ENCODE measurements at places on chromosomes 16 and 17. TPM values are rescaled to one million over a fixed set of nuclear protein-coding genes. Genes with fewer than 3 reads are reported as not detected.

Gene CCL1
- not detected for total RNA-seq

Gene HES7
- 3.6 TPM for total RNA-seq

Gene HBA2
- total RNA-seq = 0.38 TPM

Gene PRSS36
- total RNA-seq = 1.2 TPM

Gene PRAC2
- not detected for total RNA-seq

Gene CNTNAP4
- total RNA-seq = not detected

Gene TMEM235
- total RNA-seq = not detected

Gene HS3ST2
- total RNA-seq = not detected

Gene CLEC18B
- total RNA-seq = 0.46 TPM

Gene KRTAP4-9
- total RNA-seq = not detected

Gene DLX4
- 1.4 TPM for total RNA-seq

Gene CDH5
- total RNA-seq = 0.22 TPM

Gene USP32
- total RNA-seq = 32.6 TPM

Gene MAFG
- 25.8 TPM for total RNA-seq

Gene RCVRN
- total RNA-seq = not detected

Gene CCT6B
- 2.1 TPM for total RNA-seq

Gene USH1G
- 0.13 TPM for total RNA-seq

Gene SPATA22
- not detected for total RNA-seq

Gene HELZ
- 11.7 TPM for total RNA-seq

Gene KIF2B
- total RNA-seq = not detected

Gene SLC5A11
- 0.27 TPM for total RNA-seq

Gene FOXN1
- 0.02 TPM for total RNA-seq

Gene MLKL
- 50.1 TPM for total RNA-seq

Gene NGFR
- 0.85 TPM for total RNA-seq

Gene CEP295NL
- 0.38 TPM for total RNA-seq

Gene CLEC18C
- total RNA-seq = 0.13 TPM

Gene CSH1
- not detected for total RNA-seq

Gene OR3A2
- not detected for total RNA-seq

Gene SHCBP1
- total RNA-seq = 35.3 TPM

Gene C17orf107
- 0.26 TPM for total RNA-seq

Gene NATD1
- total RNA-seq = 3.2 TPM

Gene MYH8
- not detected for total RNA-seq

Gene LMF1
- 7.9 TPM for total RNA-seq

Gene SOST
- total RNA-seq = not detected

Gene PRR11
- 68.5 TPM for total RNA-seq

Gene TBC1D3
- not detected for total RNA-seq

Gene KRT24
- not detected for total RNA-seq

Gene TMEM92
- total RNA-seq = 14.9 TPM

Gene PDILT
- not detected for total RNA-seq

Gene FBXW10
- 1.4 TPM for total RNA-seq

Gene AMZ2
- 131 TPM for total RNA-seq

Gene RNF43
- 0.34 TPM for total RNA-seq

Gene SLC5A10
- 0.21 TPM for total RNA-seq

Gene PLK1
- total RNA-seq = 164 TPM

Gene DCUN1D3
- total RNA-seq = 11.5 TPM

Gene FOXL1
- total RNA-seq = 1.5 TPM

Gene GJC1
- total RNA-seq = 24.4 TPM

Gene HBM
- not detected for total RNA-seq
